ENCODE measurements at places on chromosomes 13 and 19.

- DNase-seq: no peak
Observed at GRCh38 chr19:40339018-40339728, 9.0 kb downstream of the C19orf47 start.

- no peak for DNase-seq
Observed at GRCh38 chr19:4501691-4502090, 16.6 kb downstream of the PLIN4 start.

DNA sequence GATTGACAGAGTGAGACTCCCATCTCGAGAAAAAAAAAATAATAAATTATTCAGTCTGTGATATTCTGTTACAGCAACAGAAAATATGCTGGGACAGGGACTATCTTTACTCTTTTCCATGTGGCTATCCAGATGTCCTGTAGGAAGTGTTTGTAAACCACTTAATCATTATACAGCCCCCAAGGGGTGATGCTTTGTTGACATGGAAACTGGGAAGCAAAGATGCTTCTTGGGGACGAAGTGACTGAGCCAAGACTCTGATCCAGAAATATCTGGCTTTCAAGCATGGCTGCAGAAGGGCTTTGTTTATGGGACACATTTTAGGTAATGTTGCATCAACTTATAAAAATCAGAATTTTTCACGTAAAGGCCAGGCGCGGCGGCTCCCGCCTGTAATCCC lies 5.4 kb downstream of the ZNF8 start:
- no peak for DNase-seq

DNA sequence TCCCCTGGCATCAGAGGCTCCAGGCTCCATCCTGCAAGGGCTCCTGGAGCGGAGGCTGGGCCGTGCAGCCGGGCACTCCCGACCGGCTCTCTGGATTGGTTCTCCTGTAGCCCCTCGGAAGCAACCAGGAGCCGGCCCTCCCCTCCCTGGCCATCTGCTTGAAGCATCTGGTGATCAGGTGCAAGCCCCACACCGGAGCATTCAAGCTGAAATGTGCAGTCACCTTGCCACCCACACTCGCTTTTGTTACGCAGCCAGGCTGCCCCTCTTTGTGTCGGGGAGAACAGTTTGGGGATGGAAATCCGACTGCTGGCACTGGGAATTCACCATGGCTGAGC lies 258.8 kb downstream of the ZNF536 start:
- no peak for DNase-seq

- no peak for DNase-seq
Observed at GRCh38 chr13:34587576-34587975, 354.5 kb upstream of the NBEA start.

GRCh38 chr19:29953352-29954247 lies 11.6 kb downstream of the URI1 start:
- no peak for DNase-seq

DNA sequence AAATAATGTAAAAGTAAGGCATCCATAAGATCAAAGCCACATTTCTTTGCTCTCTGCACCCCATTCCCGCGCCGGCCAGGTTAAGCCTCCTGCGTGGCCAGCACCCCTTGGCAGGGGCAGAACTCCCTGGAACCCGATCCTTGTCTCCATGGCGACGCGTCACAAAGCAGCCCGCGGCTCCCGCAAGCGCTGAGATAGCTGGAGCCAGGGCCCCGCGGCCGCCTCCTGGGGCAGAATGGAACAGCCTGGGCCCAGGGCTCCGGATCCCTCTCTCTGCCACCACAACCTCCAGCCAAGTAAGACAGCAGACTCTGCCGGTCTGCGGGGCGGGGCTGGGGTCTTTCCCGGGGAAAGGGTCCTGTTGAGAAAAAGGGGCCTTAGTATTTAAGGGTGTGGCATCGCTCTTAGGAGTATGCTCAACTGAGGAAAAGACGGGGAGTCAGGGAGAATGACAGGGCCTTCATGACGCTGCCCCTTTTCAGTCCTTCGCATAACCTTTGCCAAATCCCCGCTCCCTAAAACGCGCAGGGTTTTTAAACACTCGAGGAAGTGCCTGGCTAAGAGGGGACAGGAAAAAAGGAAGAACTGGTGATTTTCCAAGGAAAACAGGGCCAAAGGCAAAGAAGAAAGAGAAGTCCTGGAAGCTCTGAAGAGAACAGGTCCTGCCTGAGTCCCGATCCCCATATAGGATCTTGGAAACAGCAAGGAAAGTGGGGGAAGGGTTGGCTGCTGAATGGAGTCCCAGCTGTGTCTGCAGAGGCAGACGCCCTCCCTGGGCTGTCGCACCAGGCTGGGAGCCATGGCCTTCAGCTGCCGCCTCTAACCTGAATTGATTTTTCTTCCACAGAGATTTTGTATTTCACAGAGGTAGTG lies at the start of gene TEX26:
Gene TEX26, plus strand, starts transcription at position 176 of the 873 bp plus-strand sequence. Its CDS starts 60 bp downstream, at position 236.
- no peak for DNase-seq

DNA sequence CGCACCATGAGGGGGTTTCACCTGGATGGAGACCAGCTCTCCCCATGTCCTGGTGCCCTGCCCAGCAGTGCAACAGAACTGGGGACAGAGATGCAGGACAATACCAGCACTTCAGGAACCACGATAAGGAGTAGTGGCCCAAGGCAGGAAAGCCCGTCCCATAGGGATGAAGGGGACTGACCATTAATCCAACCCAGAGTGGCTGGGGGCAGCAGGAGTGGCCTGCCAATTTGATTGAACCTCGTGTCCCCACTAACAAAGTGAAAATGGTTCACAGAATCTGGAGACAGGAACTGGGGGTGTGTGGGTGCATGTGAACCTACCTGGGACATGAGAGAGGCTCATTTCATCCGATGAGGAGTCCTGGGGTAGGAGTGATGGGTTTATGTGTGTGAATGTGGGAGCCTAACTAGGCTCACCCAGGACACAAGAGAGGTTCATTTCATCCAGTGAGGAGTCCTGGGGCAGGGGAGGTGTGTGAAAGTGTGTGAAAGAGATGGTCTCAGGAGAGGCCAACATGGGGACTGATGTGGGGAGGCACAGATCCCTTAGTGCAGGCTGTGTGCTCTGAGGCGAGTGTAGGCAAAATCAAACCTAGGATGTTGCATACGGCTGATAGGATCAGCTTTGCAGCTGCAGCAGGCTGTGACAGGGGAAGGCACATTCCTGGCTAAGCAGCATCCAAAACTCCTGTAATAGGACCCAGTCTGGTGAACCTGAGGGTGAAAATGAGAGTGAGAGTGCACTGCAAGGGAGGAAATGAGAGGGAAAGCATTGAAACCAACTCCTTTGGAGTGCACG lies 98.2 kb downstream of the ZNF429 start:
- DNase-seq: no peak

GRCh38 chr13:81602241-81602640 lies 1261.3 kb upstream of the SPRY2 start:
- DNase-seq: no peak

- no peak for DNase-seq
Observed at GRCh38 chr13:109370496-109370895, 415.9 kb downstream of the IRS2 start.

- DNase-seq: no peak
Observed at GRCh38 chr19:7554565-7554964, 19.0 kb downstream of the PNPLA6 start.

- no peak for DNase-seq
Observed at GRCh38 chr13:113390874-113391497, 27.1 kb upstream of the GRTP1 start.

- no peak for DNase-seq
Observed at GRCh38 chr13:75324413-75324940, 157.5 kb downstream of the TBC1D4 start.
